ENCODE measurements at places on chromosomes 5 and 9. TPM values are rescaled to one million over a fixed set of nuclear protein-coding genes. Genes with fewer than 3 reads are reported as not detected.

C8G gene
- 1.1 TPM for total RNA-seq

C1QTNF3 gene
- 0.23 TPM for total RNA-seq

NXNL2 gene
- total RNA-seq, result 0.67 TPM

FOXD4L3 gene
- not detected for total RNA-seq

CCDC192 gene
- total RNA-seq, result not detected
